HT1080 (cell line): ENCODE measurements at places on chromosomes 6 and 20.
A peak's percentile ranks its signal among the peaks of the same experiment; 100 is the strongest.

GRCh38 chr6:89782222-89782621, 37.4 kb downstream of the MDN1 start:
- DNase-seq, result no peak

GRCh38 chr6:166408936-166409755, 26.4 kb upstream of the MPC1 start:
- no peak for DNase-seq

DNA sequence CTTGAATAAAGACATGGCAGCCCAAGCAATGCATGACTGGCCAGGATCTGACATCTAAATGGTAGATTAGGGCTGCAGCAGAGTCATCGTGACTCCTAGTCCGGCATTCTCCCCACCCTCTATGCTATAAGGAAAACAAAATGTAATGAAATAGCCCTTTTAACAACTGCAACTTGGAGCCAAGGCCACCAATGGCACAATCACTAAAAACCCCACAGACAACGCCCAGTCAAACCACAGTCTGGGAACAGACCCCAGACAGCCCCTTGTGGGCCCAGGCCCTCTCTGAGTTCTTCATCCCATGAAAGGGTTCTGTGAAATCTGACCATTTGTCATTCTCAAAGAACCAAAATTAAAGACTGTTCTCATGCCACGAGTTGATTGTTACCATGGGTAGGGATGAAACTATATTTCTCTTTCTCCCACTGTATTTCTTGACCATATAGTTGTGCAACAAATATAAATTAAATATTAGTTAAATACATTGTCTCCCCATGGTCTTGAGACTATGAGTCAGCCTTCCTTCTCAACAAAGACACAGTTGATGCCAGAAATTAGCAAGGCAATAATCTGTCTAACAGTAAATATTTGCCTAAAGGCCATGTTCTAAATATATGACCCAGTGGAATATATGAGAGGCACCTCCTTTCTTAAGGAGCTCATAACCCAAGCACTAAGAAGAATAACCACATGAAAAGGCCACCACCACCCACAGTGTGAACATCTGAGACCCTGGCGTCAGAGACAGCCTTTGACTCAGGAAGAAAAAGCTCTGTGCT, 85.6 kb upstream of the SSTR4 start:
- DNase-seq, result peak; percentile 1

GRCh38 chr20:48773837-48774418, 53.9 kb downstream of the PREX1 start:
- no peak for DNase-seq

DNA sequence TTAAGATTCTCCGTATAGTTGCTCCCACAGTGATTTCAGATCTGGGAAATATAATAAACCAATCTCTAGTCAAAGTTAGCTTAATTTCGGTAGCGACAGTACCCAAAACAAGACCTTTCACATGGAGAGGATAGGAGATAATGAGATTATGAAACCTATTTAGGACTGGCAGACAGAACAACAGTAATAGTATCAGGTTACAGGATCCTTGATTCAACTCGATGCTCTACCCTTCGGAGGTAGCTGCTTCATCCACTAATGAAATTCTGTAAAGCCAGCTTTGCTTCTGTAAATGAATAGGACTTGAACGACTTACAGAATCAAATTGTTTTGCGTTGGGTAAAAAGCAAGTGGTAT, 534 bp upstream of the AKIRIN2 start:
- no peak for DNase-seq

DNA sequence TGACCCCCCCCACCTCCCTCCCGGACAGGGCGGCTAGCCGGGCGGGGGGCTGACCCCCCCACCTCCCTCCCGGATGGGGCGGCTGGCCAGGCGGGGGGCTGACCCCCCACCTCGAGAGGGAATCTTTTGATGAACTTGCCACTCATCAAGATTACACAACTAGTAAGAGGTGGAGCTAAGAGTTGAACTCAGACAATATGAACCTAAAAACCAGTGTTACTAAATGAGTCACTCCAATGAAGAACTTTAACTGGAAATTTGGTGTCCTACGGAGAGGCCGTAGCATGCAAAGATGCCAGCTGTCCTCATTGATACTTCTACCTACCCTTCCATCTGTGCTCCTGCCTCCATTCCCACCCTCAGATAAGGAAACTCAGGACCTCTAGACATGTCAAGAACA, 42.8 kb downstream of the PFDN4 start:
- no peak for DNase-seq

DNA sequence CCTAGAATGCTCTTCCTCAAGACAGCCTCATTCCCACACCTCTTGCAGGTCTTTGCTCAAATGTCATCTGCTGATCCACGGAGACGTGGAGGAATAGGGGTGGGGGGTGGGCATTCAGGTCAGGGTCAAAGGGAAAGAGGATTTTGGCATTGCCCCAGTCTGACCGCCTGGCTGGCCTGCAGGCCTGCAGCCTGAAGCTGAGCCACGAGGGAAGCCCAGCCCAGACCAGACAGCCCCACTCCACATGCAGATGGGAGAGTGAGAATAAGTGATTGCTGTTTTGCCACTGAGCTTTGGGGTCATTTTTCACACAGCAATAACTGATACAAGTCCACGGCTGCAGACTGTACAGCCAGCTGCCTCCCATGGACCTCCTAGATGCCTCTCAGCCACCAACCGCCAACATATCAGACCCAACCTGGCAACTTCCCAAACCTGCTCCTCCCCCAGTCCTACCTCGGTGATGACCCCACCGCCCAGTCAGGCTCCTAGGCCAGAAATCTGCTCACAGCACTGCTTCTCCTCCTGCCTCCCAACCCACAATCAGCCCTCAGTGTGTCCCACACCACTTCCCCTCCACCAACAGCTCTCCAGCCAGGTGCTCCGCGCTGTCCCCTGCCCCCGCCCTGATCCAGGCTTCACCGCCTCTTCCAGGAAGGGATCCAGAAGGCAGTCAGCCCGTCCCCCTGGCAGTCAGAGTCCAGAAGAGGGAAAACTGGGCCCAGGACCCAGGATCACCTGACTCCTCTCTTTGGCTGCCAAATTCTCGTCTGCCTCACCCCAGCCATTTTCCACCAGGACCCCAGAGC, 14.0 kb downstream of the KIAA1755 start:
- no peak for DNase-seq

GRCh38 chr6:87279196-87279595, 43.2 kb upstream of the SMIM8 start:
- no peak for DNase-seq

- DNase-seq, result peak; percentile 67
These were observed 3.8 kb downstream of the APCDD1L start for GRCh38 chr20:58511364-58511763.

GRCh38 chr20:8718279-8718678, 350.6 kb upstream of the PLCB4 start:
- DNase-seq, result peak; percentile 26

DNA sequence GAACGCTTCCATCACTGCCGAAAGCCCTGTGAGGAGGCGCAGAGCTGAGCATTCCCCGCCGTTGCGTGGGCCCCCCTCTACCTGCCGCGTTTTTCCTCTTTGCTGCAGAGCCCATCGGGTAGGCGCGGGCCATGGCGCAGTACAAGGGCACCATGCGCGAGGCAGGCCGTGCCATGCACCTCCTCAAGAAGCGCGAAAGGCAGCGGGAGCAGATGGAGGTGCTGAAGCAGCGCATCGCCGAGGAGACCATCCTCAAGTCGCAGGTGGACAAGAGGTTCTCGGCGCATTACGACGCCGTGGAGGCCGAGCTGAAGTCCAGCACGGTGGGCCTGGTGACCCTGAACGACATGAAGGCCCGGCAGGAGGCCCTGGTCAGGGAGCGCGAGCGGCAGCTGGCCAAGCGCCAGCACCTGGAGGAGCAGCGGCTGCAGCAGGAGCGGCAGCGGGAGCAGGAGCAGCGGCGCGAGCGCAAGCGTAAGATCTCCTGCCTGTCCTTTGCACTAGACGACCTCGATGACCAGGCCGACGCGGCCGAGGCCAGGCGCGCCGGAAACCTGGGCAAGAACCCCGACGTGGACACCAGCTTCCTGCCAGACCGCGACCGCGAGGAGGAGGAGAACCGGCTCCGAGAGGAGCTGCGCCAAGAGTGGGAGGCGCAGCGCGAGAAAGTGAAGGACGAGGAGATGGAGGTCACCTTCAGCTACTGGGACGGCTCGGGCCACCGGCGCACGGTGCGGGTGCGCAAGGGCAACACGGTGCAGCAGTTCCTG, 693 bp downstream of the FAM50B start:
- no peak for DNase-seq

DNA sequence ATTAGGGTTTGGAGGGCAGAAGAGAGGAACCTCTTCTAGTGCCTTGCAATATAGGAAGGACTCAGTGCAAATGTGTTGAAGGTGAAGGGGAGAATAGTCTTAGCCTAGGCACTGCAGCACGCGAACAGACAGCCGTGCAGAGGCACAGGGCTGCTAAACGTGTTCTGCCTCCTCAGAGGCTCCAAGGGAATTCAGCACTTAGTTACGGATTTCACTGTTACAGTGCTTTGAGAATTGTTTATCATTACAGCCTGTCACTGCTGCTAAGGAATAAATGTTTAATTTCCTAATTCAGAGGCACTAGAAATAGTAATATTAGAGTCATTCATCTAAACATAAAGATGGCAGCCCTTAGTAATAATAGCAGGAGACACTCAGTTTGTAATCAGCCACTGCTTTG, 116.4 kb upstream of the SLC22A16 start:
- no peak for DNase-seq
